ENCODE measurements at places on chromosomes 1 and 21.

GRCh38 chr1:203274603-203275381 is 30.5 kb upstream of the BTG2 start:
- peak overlapping the region; percentile 89 for H3K27ac ChIP-seq
- H3K4me1 ChIP-seq: peaks cover 66% of the 10 kb centered on the region
- no peaks in the 10 kb centered on the region for H3K27me3 ChIP-seq

DNA sequence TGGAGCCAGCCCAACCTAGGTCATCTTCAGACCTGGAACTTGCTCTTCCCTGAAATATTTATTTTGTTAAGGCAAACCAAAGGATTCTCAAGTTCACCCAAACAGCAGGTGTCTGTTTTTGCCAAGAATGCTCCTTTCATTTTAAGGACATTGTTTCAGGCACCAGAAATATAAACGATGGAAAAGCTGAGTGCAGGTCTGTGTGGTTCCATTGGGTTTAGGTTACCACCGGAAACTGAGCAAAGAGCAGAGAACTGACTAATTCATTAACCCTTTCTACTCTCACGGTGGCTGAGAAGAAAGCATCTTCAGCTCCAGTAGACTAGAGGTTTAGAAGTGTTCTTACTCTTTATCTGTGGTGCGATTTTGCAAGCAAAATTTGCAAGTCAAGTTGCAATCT is 38.0 kb upstream of the ZC3H11B start:
- H3K27me3 ChIP-seq: no peaks in the 10 kb centered on the region
- H3K4me3 ChIP-seq: no peak overlapping the region
- no peaks in the 10 kb centered on the region for H3K4me1 ChIP-seq

GRCh38 chr1:101264697-101265096 is 27.9 kb downstream of the S1PR1 start:
- H3K36me3 ChIP-seq: no peaks in the 10 kb centered on the region
- DNase-seq: no peak
- H3K4me3 ChIP-seq: no peak overlapping the region
- H3K27me3 ChIP-seq: no peaks in the 10 kb centered on the region
- H3K27ac ChIP-seq: no peak overlapping the region

GRCh38 chr1:214280386-214281020 is 456 bp upstream of the SMYD2 start:
- no peak for DNase-seq
- H3K36me3 ChIP-seq: no peaks in the 10 kb centered on the region
- H3K4me1 ChIP-seq: no peaks in the 10 kb centered on the region
- H3K4me3 ChIP-seq: peak overlapping the region; percentile 87
- peak overlapping the region; percentile 69 for H3K27ac ChIP-seq

- peak overlapping the region; percentile 81 for H3K4me3 ChIP-seq
- H3K27ac ChIP-seq: peak overlapping the region; percentile 34
- no peak for DNase-seq
- no peaks in the 10 kb centered on the region for H3K36me3 ChIP-seq
- no peaks in the 10 kb centered on the region for H3K27me3 ChIP-seq
- H3K4me1 ChIP-seq: peaks cover 21% of the 10 kb centered on the region
Measured at GRCh38 chr1:9909234-9910046, 629 bp downstream of the CTNNBIP1 start.
